ENCODE measurements at places on chromosomes 11 and 22.
A peak's percentile ranks its signal among the peaks of the same experiment; 100 is the strongest.

- no peak for DNase-seq
Measured at GRCh38 chr11:105713106-105713505, 103.2 kb downstream of the GRIA4 start.

GRCh38 chr22:40826984-40827741 lies 8.0 kb upstream of the SLC25A17 start:
- no peak for DNase-seq

GRCh38 chr22:19886605-19887255 lies 32.1 kb upstream of the GNB1L start:
- peak; percentile 17 for DNase-seq

GRCh38 chr11:128832121-128832497 lies 35.0 kb downstream of the KCNJ1 start:
- no peak for DNase-seq

- DNase-seq: peak; percentile 42
Measured at GRCh38 chr22:32829451-32829851, 27.9 kb downstream of the TIMP3 start.

DNA sequence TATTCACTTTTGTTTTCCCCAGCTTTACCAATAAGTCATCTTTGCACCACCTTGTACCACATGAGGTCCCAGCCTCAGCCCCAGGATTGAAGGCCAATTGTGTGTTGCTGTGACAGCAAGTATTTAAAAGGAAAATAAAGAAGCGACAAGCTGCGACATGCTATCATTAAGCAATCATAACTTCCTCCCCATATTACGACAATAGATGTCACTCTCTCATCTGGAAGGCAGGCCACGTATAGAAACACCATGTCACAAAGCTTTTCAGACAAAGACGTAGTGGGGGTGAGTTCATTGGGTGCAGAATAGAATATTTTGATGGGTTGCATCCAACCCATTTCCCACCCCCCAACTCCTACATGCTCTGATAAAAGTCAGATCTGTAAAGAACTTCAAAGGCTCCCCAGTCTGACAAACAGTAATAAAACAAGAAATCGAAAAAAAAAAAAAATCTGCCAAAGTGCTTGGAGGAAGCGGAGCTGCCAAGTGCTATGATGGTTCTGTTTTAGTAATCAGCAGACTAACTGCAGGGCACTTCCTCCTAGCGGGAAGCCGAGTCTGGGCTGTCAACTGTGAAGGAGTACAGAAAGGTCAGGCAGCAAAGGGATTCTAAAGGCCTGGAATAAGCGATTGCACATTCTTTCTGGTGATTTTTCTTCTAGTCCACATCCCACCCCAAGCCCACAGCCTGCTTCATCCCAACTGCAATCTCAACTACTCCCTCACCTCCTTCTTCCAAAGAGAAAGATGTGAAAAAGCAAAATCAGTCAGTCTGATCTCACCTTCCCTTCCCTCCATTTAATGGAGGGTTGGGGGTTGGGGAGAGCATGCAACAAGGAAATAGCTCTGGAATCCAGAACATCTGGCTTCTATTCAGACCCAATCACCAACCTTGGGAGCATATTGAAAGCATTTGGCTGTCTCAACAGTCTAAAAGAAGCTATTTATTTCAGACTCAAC lies 131.4 kb upstream of the UBASH3B start:
- no peak for DNase-seq

DNA sequence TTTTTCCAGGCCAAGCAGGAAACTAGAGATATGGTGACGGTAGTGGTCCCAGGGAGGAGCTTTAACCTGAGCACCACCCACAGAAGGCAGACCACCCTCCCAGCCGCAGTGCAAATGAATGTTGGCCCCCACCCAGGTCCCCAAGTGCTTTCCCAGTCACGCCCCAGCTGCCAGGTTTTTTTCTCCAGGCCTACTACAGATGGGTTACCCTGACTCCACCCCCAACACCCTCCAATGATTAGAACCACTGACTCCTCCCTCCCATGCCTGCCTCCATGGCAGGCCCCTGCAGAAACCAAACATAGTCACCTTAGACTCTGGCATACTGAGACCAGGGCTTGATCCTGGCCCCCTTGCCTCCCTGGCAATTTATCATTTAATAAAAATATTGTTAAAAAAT lies 58.7 kb upstream of the CHST1 start:
- DNase-seq: no peak

Data from posterior cingulate gyrus (tissue), 11 donors.